Pulmonary artery endothelial cell (primary cell): ENCODE measurements at places on chromosomes 4 and X. TPM values are rescaled to one million over a fixed set of nuclear protein-coding genes. Genes with fewer than 3 reads are reported as not detected.

Gene VCX
- not detected in 2 replicates for total RNA-seq

Gene LRIT3
- total RNA-seq, result 0.04 TPM in 1 of 2 replicates, not detected in the other

Gene VBP1
- 59.6 and 83.0 TPM in 2 replicates for total RNA-seq

Gene FAM47A
- total RNA-seq, result not detected in 2 replicates

Gene MAGEA9B
- not detected in 2 replicates for total RNA-seq

Gene HMX1
- not detected in 2 replicates for total RNA-seq

Gene GAB1
- 7.3 and 16.5 TPM in 2 replicates for total RNA-seq

Gene ABLIM2
- 1.1 and 3.5 TPM in 2 replicates for total RNA-seq

Gene CT45A5
- not detected in 2 replicates for total RNA-seq

Gene EREG
- total RNA-seq, result not detected in 2 replicates

Gene SLC38A5
- 54.8 and 88.9 TPM in 2 replicates for total RNA-seq

Gene TMPRSS11A
- not detected in 2 replicates for total RNA-seq

Gene FSTL5
- total RNA-seq, result under 0.01 TPM in 1 of 2 replicates, not detected in the other

Gene FGG
- not detected in 2 replicates for total RNA-seq

Gene GAGE1
- total RNA-seq, result not detected in 2 replicates

Gene CLGN
- 0.13 and 0.25 TPM in 2 replicates for total RNA-seq

Gene PRDM8
- total RNA-seq, result 0.14 and 0.33 TPM in 2 replicates

Gene AMMECR1
- total RNA-seq, result 5.3 and 8.1 TPM in 2 replicates

Gene GRIPAP1
- total RNA-seq, result 22.9 and 30.0 TPM in 2 replicates

Gene CSAG2
- not detected in 2 replicates for total RNA-seq

Gene TLR2
- 0.33 and 1.3 TPM in 2 replicates for total RNA-seq
